ENCODE measurements at places on chromosomes 4 and X.

GRCh38 chr4:145881989-145882388 lies 56.6 kb downstream of the ZNF827 start:
- DNase-seq: no peak

DNA sequence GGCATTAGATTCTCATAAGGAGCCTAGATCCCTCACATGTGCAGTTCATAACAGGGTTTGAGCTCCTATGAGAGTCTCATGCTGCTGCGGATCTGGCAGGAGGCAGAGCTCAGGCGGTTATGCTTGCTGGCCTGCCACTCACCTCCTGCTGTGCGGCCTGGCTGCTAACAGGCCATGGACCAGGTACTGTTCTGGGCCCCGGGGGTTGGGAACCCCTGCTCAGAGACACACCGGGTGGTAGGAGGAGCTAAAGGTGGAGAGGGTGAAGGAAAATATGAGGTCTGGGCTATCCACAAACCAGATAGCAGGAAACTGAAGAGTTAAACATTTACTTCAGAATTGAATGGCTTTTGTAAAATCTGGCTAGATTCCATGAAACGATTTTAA lies 5.9 kb upstream of the F11 start:
- DNase-seq: no peak

DNA sequence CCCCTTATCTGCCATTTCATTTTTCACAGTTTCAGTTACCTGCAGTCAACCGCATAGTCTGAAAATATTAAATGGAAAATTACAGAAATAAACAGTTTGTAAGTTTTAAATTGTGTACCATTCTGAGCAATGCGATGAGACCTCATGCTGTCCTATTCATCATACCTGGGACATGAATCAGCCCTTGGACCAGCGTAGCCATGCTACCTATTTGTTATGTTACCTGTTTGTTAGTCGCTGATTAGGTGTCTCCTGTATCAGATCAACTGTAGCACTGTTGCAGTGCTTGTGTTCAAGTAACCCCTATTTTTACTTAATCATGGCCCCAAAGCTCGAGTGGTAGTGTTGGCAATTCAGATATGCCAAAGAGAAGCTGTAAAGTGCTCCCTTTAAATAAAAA lies 492.2 kb upstream of the AADAT start:
- DNase-seq: no peak

- DNase-seq: no peak
Observed at GRCh38 chr4:8427262-8427661, 13.3 kb downstream of the ACOX3 start.

DNA sequence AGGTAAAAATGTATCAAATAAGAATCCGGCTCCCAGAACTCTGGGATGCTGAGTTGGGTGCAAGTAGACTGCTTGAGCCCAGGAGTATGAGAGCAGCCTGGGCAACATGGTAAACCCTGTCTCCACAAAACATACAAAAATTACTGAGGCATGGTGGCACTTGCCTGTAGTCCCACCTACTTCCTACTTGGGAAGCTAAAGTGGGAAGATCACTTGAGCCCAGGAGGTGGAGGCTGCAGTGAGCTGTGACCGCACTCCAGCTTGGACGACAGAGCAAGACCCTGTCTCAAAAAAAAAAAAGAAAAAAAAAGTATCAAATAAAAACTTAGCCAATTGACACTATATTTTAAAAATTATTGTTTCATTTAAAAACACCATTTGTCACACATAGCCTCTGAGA lies 84.4 kb downstream of the FBXW7 start:
- no peak for DNase-seq

DNA sequence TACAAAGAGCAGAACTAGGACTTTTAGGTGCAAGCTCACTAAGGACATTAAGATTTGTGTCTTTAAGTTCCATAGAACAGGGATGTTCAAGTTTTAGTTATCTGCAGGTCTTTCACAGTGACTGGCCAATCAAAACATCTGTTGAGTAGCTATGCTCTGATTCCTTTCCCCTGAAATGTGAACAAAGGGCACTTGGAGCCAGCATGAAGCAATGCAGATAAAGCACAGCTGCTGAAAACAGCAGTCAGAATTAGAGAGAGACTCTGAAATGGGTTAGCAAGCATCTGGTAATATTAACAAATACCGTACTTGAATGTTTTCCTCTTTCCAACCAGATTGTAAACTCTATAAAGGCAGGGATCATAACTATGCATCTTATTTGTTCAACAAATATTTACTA lies 276.9 kb downstream of the RAB28 start:
- DNase-seq: no peak

DNA sequence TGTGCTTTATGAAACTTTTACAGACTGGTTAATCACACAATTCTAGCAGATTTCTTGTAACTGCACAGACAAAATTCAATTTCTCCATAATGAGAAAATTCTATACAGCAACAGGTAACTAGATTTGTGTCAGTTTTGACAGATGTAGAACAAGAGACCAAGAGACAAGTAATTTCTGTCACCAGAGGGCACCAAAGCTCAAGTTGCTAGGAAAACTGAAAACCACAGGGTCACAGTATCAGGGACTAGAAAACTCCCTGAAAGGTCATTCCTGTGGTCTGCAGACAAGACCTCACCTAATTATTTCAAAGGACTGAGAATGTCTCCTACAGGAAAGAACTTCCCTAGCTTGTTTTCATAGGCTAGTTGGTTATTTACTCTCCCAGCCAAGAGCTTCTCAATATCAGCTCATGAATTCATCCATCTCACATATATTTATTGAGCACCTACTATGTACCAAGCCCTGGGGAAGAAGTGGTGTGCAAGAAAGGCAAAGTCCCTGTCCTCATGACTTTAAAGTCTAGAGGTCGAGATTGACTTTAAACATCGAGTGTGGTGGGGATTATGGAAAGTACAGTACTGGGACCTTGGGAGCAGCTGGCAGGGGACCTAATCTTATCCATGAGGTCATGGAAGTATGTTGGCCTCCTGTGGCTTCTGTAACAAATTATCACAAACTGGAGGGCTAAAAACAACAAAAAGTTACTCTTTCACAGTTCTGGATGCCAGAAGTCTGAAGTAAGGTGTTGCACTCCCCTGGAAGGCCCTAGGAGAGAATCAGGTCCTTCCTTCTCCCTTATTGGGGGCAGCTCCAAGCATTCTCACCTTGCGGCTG lies 47.8 kb upstream of the SETD7 start:
- no peak for DNase-seq

- no peak for DNase-seq
Observed at GRCh38 chr4:20217951-20218350, 33.8 kb upstream of the SLIT2 start.

GRCh38 chr4:129358571-129358970 lies 262.6 kb downstream of the C4orf33 start:
- no peak for DNase-seq

DNA sequence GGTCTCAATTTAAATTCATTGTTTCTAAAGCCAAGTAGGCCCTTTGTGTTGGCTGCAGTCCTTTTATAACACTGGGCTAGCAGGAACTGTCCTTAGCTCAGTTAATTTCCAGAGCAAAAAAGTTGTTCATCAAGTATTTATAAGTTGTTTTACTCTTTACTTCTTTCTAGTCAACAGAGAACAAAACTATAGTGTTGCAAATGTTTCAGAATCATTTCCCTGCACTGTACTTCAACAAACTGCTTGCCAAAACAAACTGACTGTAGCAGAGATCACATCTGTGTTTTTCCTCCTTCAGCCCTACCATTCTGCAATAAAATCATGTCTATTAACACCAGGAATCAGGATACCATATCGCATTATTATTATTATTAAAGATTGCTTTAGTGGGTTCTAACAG lies 168.5 kb upstream of the SH3RF1 start:
- DNase-seq: no peak

GRCh38 chrX:50594788-50595187 lies 124.2 kb upstream of the DGKK start:
- no peak for DNase-seq

DNA sequence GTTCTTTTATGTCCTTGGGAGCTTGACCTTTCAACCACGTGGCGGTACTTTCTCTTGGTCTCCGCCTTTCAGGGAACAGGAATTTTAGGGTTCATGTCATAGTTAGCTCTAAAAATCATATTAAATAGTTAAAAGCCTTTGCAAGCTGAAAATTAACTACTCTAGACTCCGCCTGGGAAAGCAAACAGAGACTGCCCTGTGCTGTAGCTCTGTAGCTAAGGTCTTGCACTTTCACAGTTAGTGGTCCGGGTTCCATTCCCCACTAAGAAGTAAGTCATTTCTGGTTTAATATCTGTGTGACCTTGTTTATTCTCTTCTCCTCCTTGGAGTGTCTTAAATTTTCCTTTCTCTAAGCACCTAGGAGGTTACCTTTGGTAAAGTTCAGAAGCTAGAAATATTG lies 118.2 kb downstream of the PHF8 start:
- DNase-seq: no peak

GRCh38 chr4:8555716-8556115 lies 24.5 kb upstream of the GPR78 start:
- DNase-seq: no peak

DNA sequence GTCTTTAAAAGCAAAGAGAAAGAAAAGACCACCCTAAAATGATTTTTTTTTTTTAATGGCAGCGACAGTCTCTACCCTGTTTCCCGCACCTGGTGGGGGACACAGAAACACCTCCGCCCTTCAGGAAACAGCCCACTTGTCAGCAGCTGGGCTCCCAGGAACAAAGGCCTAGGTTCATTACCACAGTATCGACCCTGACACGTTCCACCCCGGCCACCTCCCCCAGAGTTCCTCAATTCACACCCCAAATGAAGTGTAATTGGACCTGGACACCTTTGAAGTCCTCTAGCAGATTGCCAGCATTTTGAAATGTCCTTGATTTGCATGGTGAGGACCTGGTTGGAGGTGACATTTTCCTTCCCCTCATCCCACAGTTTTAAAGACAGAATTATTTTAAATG lies 175.0 kb upstream of the BCOR start:
- DNase-seq: no peak

- no peak for DNase-seq
Observed at GRCh38 chr4:143184217-143184502, 557 bp upstream of the USP38 start.

DNA sequence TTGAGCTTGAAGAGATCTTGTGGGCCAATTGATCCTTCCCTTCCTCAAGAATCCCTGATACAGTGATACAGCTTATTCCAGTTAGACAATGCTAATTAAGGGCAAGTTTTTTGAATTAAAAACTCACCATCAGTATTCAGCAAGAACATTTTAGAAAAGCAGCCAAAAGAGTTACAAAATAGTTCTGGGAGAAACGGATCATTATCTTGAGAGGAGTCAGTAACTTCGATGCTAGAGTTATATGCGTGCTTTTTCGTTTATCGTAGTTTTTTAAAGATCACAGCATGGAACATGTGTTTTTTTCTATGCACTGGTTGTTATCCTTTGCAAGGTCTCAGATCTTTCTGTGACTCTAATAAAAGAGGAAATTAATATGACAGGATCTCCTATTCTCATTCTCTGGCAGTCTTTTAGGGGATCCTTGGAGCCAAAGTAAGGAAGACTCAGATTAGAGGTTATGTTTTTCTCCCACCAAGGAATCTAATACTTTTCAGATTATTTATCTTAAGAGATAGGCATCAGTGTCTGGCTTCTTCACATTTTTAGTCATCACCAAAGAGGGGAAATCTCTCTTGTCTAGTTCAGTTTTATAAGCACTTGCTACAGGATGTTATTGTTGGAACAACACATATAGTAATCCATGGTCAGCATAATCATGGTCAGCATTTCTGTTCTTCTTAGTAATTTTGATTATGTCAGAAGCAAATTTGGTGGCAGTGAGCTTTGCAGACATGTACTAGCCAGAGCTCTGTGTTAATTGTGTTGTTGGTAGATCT lies 109.7 kb downstream of the PDLIM5 start:
- DNase-seq: no peak

DNA sequence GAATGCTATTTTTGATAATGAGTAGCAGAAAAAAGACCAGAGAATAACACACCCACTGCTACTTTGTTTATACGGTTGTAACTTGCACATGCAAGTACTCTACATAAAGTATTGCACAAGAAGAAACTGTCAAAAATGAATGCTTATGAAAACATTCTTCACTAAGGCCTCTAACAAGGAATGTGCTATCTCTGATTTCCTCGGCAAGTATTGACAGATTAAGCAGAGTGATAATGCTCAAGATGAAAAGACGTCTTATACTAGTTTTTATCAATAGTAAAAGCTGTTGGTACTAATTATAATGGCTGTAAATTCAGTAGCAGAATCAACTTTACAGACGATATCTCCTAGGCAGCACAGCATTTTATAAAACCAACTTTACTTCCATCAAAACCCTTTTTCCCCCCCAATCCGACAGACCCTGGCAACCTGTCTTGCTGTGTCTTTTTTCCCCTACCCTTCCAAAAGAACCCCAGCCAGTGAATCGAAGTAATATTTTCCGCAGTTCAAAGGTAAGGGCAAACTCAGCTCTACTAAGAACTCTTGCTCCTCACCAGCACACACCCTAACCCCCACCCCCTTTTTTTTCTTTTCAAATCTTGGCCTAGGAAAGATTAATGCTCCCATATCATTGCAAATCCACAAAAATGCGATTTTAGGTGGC lies 1.5 kb downstream of the FRYL start:
- no peak for DNase-seq

DNA sequence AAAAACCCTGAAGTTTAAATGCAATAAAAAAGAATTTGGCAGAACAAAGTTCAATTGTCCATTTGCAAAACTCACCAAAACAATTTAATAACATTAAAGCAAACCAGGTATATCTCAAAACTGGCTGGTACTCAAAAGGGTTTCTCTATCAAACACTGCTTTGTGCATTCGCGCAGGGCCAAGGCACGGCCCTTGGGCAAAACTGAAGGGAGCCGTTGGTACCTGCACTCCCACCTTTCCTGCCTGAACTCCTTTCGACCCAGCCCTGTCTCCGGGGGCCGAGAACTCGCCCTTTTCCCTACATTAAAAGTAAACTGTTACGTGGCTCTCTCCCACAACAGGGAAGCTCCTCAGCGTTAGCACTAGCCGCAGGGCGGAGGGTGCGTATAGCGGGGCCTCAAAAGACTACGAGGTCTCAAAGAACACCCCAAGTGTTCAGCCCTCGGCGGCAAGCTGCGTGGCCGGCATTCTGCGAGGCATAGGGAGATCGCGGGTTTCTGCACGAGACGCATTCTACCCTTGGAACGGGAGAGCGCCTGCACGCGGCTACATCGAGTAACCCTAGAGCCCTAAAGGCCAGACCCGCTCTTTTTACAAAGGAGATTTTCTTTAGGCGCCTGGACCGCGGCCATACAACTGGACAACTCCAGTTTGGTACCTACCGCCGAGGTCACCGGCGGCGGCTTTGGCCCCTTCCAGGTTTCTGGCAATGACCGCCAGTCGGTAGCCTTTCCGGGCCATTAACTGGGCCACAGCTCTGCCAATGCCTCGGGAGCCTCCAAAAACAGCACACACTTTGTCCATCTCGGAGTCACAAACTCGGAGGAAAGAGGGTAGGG lies 550 bp downstream of the CBR4 start:
- peak; percentile 19 for DNase-seq

- no peak for DNase-seq
Observed at GRCh38 chrX:30008031-30008430, 207.3 kb upstream of the MAGEB2 start.

GRCh38 chr4:27318740-27319139 lies 458.1 kb downstream of the STIM2 start:
- no peak for DNase-seq

DNA sequence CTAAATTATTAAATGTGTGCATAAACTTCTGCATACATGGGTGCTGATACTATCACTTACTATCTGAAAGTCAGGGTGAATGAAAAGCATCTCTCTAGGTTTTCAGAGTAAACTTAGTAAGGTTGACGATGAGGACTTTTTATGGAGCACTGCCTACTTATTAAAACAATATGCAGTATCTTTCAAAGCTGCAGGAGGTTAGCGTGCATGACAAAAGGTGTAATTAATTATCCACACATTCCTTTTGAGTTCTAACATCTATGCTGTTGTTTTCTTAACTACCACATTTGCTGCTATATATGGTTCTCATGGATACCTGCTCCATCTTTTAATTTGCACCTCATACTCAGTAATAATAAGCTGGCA lies 256.2 kb downstream of the FSTL5 start:
- no peak for DNase-seq
